ENCODE measurements at places on chromosomes 11 and 22.

GRCh38 chr22:45246060-45246985 is 5.6 kb upstream of the KIAA0930 start:
- no peak for DNase-seq

GRCh38 chr22:41471568-41471967 is 2.7 kb downstream of the ACO2 start:
- DNase-seq, result no peak

DNA sequence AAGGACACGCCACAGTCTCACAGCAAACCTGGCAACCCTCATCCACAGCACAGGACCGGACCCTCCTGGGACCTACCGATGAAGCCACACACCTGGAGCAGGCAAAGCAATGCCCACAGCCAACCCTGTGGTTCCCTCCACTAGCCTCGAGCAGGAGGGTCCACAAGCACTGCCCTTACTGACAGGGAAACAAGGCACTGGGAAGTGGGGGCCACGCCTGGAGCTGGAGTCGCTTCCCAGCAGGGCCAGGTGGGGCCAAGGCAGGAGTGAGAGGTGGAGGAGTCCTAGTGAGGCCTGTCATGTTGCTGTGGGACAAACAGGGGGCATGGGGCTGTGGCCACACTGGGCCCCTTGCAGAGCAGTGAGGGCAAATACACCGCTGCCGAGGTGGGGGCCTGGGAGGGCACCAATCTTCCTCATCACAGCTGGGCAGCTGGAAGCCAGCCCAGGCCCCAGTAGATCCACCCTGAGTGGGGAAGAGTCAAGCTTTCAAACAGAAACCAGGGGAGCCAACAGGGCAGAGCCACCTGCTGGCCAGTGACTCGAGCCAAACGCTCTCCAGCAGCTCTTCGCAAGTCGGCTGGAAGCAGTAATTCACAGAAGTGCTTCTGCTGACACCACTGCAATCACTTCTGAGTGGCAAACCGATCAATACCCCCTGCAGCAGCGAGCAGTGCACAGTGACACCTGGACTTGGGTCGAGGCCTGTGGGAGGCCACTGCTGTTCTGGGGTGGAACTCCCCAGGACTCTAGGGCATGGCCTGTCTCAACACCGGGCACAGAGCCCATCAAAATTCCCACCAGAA is 13.7 kb downstream of the SULT4A1 start:
- no peak for DNase-seq

DNA sequence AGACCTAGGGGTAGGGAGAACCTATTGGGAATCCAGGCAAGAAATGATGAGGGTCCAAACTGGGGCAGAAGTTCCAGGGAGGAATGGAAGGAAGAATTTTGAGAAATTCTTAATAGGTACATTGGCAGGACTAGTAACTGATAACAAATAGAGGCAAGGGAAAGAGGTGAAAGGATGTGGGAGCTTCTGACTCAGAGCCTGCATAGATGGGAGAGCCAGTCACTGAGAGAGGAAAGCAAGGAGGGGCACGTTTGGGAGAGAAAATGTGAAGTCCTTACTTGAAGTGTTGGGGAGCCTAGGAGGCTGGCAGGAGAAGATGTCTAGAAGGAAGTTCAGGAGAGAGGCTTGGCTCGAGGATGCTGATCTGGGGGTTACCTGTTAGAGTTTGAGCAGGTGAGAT is 104.6 kb upstream of the NCAM1 start:
- no peak for DNase-seq
